SHP77 (cell line): ENCODE measurements at places on chromosomes 4 and X.

DNA sequence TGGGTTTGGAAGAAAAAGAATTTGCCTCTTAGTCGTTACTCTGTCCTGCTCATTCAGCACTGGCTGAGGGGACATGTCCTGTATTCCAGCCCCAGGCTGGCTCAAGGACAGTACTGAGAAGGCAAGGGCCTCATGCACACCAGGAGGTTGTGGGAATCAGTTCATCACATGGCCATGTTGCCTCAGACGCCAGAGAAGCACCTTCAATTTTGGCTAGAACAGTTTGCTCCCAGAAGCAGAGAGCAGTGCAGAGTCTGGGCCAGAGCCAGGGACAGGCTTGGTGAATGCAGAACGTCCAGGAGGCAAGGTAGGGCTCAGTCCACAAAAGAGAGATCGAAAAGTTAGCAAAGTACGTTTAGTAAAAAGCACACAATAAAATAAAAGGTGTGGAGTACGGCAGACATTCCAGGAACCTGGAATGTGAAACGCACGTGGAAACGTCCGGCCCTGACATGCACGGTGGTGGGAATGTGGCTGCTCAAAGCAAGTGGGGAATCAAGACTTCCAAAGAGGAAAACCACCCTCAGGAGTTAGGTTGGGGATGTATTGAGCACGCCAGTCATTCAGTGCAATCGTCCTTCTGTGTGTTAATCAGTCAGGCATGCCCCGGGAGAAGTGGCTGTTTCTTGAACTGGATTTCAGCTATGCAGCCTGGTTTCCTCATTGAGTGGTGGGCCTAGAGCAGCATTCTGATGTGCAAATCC, 1.2 kb upstream of the SLC2A9 start:
- no peak for DNase-seq

DNA sequence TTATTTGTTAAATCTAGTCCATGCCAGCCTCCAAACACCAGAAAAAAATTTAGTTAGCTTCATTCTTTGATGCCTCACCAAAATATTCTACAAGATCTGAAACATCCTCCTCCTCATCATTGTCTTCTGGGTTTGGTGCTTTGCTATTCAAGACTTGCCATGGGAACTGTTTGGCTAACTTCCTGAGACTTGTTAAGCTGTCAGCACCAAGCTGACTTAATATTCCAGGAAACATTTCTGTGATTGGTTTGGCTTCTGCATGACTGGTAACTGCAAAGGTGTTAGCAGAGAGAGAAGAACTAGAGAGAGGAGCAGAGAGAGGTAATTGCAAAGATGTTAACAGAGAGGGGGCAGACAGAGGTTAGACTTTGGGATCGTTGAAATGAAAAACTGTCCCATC, 101.3 kb downstream of the PALLD start:
- DNase-seq = no peak

GRCh38 chr4:125049711-125050110, 265.0 kb upstream of the FAT4 start:
- no peak for DNase-seq

DNA sequence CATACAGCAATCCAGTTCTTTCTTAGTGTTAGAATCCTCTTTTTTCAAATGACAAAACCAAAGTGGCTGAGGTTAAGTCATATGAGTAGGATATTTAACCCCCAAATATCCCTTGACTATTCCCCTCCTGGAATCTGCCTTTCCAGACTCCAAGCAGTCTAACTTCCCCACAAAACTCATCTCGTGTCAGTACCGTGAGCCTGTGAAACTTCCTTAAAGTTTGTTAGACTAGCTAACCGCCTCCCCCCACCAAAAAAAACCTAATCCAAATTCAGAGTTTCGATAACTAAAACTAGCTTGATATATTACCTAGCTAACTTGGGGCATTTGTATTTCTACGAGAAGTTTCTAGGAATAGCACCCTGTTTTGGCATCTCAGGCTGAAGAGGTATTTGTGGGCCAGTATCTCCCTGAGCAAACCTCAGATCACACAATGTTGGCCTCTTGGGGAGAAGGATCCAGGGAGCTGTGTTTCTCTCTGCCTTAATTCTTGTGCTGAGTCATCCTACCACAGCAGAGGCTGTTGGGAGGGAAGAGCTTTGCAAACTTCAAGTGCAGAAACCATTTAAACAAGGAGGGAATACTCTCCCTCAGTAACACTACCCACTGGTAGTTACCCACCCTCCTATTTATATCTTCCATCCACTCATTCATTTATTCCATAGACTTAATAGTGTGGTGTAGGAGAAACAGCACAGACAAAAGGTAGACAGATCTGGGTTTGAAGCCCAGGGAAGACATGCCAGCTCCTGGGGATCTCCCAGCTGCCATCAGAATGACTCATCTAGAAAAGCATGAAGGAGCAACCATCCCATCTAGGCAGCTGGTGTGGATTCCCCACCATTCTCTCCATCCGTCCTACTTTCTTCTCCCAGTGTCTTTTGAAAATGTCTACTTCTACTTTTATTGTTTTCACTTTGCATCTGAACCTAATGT, 39.3 kb upstream of the TXK start:
- DNase-seq = no peak

GRCh38 chr4:30395902-30396301, 324.3 kb upstream of the PCDH7 start:
- DNase-seq = no peak

DNA sequence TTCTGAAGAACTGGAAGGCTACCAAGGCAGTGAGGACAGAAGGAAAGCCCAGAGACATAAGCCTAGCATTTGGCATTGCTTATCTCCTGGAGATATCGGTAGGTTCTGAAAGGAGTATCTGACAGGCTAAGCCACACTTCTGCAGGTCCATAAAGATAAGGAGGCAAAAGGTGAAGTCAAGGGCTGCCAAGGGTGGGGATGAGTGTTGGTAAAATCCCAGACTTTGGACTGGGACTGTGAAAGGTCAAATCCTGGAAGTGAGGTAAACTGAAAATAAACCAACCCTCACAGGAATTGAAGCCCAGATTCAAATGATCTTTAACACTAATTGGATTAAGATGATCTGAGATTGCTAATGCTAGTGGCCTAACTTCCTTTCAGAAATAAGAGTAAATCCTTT, 27.4 kb downstream of the GK start:
- DNase-seq = no peak

- no peak for DNase-seq
Observed at GRCh38 chr4:129821963-129822362, 726.0 kb downstream of the C4orf33 start.

DNA sequence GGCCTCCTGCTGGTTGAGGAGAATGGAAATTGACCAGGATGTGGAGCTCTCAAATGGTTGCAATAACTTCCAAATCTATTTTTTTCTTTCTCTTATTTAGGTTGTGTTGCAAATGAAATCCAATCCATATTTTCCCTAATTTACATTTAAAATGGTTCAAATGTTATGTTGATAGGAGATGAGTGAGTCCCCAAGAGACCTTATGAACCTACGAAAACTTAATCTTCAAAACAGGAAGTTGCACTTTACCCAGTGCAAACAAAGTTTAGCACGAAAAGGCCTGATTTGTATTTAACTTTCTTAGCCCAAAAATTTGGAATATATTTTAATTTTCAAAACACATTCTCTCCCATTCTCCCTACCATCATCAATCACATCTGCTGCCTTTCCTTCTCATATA, 59.3 kb upstream of the NDP start:
- no peak for DNase-seq

- DNase-seq = no peak
Observed at GRCh38 chr4:174865418-174865985, 36.5 kb upstream of the GLRA3 start.

GRCh38 chr4:15003401-15003890, 1.2 kb downstream of the CPEB2 start:
- no peak for DNase-seq

GRCh38 chr4:21554500-21554899, 394.1 kb downstream of the KCNIP4 start:
- no peak for DNase-seq
